Stimulated activated CD8-positive, alpha-beta memory T cell treated with anti-CD3 and anti-CD28 coated beads, Interleukin-4, amount 100 ng/mL, for 24 hours (primary cell): ENCODE measurements at places on chromosomes 5 and 9.

DNA sequence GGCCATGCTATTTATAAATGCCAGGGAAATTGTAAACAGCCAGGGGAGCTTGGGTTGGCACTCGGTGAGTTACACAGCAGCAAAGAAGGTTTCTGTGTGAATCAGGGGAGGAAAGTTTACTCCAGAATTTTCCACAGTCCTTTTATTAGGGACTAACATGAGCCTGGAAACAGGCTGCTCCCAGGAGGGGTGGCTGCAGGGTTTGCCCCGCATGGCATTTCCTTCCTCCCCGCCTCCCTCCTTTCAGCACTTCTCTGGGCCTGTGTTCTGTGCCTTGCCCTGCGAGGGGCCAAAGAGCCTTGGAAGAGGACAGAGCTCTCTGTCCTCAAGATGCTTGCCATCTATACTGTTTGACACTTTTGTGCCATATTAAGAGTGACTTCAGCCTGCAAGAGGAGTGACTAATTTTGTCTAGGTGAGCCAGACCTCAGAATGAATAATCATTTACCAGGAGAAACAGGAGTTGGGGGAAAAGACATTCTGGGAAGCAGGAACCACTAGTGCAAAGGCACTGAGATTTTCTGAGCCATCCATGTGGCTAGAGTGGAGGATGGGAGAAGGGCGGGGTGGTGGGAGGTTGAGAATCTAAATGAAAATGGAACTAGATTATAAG lies 1.8 kb downstream of the GSN start:
- no peak for DNase-seq

GRCh38 chr9:8514760-8515159 lies 715.2 kb upstream of the DMAC1 start:
- DNase-seq: no peak

DNA sequence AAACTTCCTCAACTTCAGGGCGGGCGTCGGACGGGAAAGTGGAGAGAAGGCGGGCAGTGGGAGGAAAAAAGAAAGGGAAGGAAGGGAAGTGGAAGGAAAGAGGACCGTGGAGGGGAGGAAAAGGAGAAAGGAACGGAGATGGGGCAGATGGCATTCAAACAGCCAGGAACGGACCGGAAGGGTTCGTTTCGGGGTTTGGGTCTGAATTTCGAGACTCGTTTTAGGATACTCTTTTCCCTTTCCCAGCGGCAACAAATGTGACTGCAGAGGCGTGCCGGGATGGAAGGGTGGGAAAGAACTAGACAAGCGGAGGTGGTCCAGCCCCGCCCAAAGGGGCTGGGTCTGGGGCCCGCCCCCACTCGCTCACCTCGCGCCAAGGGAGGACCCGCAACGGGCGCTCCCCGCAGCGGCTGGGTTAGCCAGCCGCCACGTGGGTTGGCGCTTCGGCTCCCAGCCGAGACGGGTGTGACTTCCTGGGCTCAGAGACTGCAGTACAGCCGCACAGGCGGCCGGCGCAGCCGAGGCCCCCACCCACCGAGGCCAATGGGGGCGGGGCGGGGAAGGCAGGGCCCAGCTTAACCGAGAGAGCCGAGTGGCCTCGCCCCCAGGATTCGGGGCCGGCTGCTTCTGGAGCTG lies 2.7 kb downstream of the VCAN start:
- DNase-seq: no peak

GRCh38 chr9:75964427-75964826 lies 74.0 kb downstream of the PCSK5 start:
- DNase-seq: no peak

DNA sequence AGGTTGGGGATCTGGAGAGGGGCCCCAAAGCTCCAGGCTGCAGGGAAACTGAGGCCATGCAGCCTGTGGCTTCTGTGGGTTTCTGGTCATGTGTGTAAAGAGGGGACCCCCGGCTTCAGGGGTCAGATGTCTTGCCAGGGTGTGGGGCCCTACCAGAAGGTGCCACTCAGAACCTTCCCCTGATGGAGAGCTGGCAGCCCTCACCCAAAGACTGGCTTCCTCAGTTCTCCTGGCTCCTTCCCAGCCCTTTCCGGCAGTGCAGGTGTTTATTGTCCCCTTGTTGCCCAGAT lies 11.6 kb upstream of the LAMC3 start:
- DNase-seq: no peak

DNA sequence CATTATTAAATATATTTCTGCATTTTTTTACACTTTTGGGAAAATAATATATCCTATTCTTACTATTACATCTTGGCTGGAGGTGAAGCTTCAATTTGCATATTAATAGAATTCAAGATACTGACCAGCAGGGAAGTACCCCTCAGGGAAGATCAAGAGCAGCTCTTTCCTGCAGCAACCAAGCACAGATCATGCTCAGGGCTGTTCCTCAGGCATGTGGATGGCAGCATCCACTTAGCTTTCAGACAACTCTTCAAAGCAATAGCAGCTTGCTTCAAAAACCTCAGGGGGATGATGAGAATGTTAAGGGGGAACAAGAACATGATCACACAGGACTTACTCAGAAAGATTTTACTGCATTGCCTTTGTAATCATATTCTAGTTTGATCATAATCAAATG lies 731.8 kb downstream of the SEMA5A start:
- DNase-seq: no peak

DNA sequence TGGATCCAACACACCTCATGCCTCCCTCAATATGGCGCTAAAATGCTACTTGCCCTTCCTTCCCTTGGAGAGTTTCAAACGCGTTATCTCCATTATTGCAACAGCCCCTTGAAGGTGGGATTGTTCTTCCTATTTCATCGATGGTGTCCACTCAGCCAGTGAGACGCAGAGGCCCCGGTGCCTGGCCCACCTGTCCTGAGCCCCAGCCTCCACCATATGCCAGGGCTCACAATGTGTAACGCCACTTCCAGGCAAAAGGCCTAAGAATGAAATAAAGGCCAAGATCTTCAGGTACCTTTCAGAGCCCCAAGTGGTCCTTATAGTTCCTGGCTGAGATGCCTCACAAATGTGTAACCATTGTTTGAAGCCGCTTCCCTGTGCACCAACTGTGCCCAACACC lies 170.7 kb upstream of the PHYKPL start:
- DNase-seq: no peak

- peak; percentile 10 for DNase-seq
Measured at GRCh38 chr9:112378328-112379176, 1.4 kb upstream of the HSDL2 start.

- DNase-seq: no peak
Measured at GRCh38 chr9:116717150-116717549, 30.0 kb downstream of the TRIM32 start.

DNA sequence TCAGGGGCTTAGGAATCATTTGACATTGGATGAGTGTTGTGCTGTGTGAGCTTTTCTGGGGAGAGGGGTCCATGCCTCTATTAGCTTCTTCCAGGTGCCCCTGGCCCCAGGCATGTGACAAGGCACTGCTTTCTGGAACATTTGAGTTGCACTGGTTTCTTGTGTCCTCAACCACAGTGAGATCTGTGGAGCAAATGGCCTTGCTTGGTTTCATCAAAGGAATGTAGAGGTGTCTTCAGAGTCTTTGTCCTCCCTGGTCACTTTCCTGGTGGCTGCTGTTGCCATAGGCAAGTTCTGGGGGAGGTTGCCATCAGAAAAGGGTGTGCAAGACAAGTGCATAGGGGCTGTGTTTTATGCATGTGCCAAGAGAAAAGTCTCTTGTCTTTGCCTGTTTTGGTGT lies 157.5 kb downstream of the MACROH2A1 start:
- DNase-seq: no peak

DNA sequence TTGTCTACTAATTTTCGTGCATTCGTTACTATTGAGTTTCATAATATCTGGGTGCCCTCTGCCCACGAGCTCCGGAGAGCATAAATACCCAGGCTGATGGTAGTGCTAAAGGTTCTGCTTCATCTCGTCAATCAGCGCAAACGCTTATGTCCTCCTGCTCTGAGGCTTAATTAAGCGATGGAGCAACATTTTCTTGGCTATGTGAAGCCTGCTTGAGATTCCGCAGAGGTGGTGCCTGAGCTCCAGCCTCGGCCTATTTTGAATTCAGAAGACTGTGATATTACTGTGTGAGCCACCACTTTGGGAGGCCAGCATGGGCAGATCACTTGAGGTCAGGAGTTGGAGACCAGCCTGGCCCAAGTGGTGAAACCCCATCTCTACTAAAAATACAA lies 44.8 kb downstream of the ANXA2R start:
- DNase-seq: no peak

DNA sequence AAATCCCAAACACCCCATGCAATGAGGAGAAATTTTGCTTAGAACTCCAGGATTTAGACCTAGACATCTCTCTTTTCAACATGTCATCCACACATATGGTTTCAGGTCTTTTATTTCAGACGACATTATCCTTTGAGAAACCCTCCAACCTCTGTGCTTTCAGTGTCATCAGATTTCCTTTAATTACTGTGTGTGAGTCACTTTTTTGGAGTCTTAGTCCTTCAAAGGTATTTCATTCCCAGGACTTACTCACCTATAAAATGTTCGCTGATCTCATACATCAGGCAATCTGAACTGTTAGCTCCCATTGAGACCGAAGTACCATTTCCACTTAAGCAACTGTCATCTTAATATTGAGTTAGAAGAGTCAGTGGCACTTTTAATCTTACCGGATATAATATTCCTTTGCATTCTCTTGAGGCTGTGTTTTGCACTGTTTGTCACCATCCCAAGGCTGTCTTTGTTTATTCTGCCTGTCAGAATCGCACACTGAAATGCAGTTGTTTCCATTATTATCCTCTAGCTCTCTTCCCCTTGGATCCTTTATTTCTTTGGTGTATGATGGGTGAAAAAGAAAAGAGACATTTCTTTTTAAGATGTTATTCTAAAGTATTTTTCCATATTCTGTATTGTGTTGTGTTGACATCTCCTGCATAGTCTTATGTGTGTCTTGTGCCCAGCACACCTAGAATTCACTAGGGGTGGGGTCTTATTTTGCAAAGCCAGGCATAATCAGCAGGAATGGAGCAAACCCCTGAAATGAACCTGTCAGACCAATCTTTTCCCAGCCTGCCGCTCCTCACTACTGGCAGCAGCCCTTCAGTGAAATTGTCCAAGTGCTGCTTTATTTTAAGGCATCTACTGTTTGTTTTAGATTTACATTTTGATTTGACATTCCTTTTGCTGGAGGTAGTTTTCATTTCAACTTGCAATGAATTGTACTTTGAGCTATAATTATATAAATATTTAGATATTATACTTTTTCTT lies 155.4 kb downstream of the PAM start:
- DNase-seq: no peak

DNA sequence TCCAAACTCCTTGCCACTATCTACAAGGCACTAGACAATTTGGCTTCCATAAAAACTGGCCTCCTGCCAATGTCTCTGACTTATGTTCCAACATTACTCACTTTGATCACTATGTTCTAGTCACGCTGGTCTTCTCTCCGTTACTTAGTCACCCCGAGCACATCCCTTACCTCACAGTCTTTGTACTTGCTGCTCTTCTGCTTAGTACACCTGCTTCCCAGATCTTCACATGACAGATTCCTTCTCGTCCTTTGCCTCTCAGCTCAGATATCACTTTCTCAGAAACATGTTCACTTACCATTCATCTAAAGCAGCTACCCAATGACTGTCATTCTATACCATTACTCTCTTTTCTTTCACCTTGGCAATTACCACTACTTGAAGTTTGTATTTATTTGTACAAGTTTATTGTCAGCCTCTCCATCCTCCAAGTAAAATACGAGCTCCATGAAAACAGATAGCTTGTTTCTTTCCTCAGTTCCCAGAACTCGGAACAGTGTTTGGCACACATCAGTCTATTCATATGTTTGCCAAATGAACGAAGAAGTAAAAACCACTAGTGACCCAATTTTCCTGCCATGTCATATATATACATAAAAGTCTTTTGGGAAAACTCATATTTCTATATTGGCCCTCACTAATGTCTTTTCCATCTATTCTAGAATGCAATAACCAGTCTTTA lies 5.9 kb upstream of the SLC22A5 start:
- no peak for DNase-seq

DNA sequence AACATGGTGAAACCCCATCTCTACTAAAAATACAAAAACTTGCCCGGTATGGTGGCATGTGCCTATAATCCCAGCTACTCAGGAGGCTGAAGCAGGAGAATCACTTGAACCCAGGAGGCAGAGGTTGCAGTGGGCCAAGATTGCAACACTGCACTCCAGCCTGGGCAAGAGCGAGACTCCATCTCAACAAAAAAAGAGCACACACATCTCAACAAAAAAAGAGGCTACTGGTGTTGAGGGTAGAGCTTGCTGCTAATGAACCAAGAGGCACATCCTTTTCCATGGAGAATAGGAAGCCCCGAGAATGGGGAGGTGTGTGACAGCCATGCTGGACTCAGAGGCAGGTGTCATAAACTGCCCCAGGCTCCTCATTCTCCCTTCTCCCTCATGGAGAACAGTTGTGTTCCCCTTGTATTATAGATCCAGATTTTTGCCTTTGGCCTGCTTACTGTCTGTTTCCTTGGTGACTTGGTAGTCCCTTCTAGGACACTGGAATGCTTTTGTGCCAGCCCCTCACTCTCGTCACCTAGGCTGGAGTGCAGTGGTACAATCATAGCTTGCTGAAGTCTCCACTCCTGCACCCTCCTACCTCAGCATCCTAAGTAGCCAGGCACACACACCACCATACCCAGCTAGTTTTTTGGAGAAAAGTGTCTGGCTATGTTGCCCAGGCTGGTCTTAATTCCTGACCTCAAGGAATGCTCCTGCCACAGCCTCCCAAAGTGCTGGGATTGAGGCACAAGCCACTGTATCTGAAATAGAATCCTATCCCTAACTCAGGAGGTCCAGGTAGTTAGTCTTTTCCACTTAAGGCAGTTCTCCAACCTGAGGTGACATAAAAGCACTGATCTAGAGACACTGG lies 5.1 kb downstream of the RPL12 start:
- no peak for DNase-seq

DNA sequence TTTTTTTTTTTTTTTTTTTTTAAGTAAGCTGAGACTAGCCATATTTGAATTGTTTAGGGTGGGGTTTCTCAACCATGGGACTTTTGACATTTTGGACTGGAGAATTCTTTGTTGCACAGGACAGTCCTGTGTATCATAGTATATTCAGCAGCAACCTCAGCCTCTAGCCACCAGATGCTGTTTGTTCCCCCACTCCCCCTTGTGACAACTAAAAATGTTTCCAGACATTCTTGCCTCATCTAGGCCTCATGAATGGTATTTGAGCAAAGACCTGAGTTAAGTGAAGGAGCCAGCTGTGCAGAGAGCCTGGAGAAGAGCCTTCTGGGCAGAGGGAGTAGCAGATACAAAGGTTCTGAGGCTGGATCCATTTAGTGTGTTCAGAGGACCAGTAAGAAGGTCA lies 155.9 kb downstream of the SGCD start:
- no peak for DNase-seq

GRCh38 chr5:137292461-137293027 lies 206.6 kb downstream of the SPOCK1 start:
- no peak for DNase-seq

DNA sequence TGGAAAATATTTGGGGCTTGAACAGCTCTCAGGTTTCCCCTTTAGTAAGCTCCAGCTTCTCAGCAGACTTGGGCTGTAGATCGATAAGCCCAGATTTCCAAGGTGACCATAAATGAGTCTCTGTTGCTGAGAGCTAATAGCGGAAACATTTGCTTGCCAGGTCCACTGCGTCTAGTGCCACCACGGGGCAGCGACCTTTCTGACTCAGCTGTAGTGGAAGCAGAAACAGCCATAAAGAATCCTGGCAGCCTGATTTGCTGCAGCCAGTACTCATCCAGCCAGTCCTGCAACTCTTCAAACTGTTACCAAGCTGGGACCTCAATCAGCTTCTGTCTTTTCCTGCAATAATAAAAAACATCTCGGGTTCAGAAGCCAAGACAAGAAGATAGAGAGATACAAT lies 241.7 kb downstream of the DOCK8 start:
- no peak for DNase-seq
